ENCODE measurements at places on chromosomes 5 and 9.

DNA sequence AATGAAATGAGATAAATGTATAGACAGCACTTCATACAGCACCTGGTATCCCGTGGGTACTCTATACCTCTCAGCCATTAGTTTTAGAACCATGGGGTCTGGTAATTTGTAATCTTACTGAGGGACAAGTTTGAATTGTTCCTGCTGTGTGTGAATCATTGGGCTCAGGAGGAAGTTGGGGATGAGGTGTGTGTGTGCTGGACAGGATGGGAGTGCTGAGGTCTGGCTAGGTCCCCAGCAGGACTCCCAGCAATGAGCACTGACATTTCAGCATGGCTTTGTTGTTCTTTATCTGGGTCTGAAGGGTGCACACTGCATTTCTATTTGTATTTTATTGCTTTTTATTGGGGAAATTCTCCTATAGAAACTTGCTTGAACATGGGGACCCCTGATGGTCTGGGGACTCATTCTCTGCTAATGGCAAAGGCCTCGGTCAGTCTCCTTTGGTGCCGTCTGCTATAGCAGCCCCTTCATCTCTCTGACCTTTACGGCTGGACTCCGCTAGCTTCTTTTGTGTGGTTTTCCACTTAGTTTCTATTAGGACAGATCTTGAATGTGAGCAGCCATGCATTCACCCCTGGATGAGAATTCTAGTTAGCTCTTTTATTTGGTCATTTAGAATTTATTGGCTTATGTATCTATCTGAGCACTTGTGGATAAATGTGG lies 98.1 kb downstream of the SREK1 start:
- H3K36me3 ChIP-seq: no peaks in the 10 kb centered on the region
- H3K4me3 ChIP-seq: no peak overlapping the region
- no peaks in the 10 kb centered on the region for H3K4me1 ChIP-seq
- no peak overlapping the region for H3K27ac ChIP-seq
- no peak for ATAC-seq

DNA sequence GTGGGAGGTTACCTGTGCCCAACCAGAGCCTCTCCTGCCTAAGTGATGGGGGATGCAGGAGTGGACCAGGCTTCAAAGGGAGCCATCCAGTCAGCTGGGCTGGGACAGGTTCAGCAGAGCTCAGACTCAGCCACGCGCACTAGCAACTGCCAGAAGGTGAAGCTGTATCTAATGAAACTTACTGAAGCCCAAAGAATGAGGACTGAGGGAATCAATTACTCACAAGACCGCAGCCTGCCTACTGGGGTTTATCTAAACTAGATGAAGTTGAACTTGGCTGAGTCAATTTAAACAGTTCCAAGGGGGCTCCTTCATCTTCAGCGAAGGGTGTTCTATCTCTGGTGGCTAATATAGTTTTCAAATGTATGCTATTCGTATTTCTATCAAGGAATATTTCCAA lies 11.4 kb downstream of the HAND1 start:
- H3K4me1 ChIP-seq: no peaks in the 10 kb centered on the region

GRCh38 chr5:147788023-147788422 lies 5.5 kb upstream of the JAKMIP2 start:
- no peaks in the 10 kb centered on the region for H3K36me3 ChIP-seq
- no peak for ATAC-seq
- H3K4me1 ChIP-seq: no peaks in the 10 kb centered on the region
- no peaks in the 10 kb centered on the region for H3K27me3 ChIP-seq
- H3K27ac ChIP-seq: no peak overlapping the region

DNA sequence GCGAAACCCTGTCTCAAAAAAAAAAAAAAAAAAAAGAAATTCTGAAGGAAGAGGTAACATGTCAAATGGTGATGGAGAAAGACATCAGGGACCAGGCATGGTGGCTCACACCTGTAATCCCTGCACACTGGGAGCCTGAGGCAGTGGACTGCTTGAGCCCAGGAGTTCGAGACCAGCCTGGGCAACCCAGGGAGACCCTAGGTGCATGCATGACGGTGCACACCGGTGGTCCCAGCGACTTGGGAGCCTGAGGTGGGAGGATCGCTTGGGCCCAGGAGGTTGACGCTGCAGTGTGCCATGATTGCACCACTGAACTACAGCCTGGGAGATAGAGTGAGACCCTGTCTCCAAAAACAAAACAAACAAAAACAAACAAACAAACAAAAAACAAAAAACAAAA lies 1.8 kb downstream of the ISCA1 start:
- no peak for ATAC-seq
- H3K4me1 ChIP-seq: no peaks in the 10 kb centered on the region
- no peak overlapping the region for H3K4me3 ChIP-seq
- no peak overlapping the region for H3K27ac ChIP-seq
- no peaks in the 10 kb centered on the region for H3K27me3 ChIP-seq

DNA sequence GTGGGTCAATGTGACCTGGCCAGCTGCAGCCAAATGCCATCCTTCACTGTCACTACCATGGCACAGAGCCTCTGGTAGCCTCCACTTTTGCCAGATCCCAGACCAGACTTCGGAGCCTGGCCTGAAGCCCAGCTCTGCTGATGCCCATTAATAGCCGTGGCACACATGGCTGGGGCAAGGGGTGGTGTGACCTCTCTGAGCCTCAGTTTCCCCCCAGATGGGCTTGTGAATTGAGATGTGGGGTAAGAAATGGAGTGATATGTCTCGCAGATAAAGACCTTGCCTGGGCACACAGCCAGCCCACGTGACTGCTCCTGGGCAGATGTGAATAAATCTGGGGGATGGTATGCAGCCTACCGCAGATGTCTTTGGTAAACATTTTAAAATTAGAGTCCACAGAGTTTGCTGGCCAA lies 13.9 kb downstream of the SUSD3 start:
- no peaks in the 10 kb centered on the region for H3K36me3 ChIP-seq
- peak overlapping the region; percentile 29 for H3K27ac ChIP-seq
- H3K27me3 ChIP-seq: no peaks in the 10 kb centered on the region
- H3K4me3 ChIP-seq: no peak overlapping the region

DNA sequence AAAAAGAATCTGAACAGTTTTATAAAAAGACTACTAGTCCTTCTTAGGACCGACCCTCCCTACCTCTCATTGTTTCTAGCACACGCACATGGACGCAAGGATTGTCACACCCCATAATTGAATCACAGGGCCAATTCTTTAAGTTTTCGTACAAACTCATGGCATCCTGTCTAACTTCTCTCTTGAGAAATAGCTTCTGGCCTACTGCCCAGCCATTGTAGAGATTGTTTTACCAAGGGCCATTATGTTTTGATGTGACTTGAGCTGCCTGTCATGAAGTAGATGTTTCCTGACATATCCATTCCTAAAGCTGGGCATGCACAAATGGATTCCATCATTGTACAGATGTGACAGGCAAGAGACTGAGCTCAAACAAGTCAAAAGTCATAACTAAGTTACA lies 1672.1 kb upstream of the C9orf72 start:
- no peaks in the 10 kb centered on the region for H3K27me3 ChIP-seq
- no peak overlapping the region for H3K27ac ChIP-seq
- H3K4me3 ChIP-seq: no peak overlapping the region
- ATAC-seq: no peak
